ENCODE measurements at places on chromosomes 2 and 18.

DNA sequence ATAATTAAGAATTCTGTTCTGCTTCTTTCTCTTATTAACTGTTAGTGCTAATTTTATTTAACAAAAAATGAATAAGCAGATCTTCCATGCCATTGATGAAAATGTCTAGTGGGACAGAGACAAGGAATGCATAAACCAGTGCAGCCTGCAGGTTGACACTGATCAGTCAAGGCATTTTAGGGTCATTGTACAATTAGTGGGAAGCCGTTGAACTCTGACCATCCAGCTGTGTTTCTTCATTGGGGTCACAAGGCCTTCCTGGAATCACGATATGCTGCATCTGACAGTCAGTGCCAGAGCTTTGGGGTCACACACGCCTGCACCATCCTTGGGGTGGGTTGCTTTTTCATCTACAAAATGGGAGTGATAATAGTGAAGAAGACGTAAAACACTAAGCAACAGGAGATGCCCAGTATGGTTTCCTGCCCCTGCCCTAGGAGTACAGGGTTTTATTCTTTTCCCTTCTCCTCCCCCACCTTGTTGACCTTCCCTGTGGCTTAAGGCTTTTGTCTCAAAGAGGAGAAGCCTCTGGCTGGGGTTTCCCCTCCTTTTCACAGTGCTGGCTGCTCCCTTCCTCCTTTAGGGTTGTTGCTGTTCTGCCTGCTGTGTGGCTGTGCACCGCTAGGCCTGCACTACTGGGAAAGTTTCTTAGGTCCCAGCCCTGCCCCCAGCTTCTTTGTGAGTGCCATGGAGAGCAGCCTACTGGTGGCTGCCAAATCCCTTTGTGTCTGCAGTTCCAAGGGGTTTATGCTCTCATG lies 245.6 kb downstream of the TPGS2 start:
- DNase-seq: no peak

- DNase-seq: no peak
These were observed 145.2 kb upstream of the SYT4 start for GRCh38 chr18:43422518-43422917.

DNA sequence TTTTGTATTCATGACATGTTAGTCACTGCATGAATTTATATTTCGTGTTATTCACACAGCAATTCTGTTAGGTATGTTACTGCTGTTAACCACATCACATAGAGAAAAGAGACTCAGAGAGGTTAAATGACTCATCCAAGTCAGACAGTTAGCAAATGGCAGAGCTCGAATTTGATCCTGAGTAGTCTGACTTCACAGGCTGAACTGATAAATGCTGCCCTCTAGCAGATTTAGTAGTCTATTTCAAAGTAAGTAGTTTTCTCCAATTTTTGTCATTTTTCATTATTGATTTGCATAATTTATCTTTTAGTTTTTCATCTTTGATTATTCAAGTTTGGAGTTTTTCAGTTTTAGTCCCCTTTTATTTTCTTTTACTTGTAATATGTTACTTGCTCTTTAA lies 58.3 kb downstream of the WDR7 start:
- DNase-seq: no peak

GRCh38 chr2:125405816-125406215 lies 1250.1 kb upstream of the GYPC start:
- no peak for DNase-seq

DNA sequence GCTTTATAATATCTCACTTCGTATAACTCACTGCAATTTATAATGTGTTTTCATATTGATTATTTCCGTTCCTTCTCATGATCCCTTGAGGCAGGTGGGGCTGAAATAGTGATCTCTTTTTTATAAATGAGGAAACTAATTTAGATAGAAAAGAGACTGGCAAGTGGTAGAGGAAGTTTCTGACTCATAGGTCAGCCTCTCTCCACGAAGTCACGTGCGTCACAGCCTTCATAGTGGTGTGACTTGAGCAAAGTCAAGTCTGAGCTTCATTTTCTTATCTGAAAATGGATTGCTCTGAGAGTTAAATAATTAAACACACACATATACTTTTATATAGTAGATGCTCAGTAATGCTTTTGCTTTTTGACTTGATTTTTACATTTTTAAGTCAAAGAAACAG lies 19.9 kb downstream of the ABCG5 start:
- DNase-seq: no peak

GRCh38 chr2:119323459-119323858 lies 43.2 kb downstream of the C2orf76 start:
- DNase-seq: no peak

DNA sequence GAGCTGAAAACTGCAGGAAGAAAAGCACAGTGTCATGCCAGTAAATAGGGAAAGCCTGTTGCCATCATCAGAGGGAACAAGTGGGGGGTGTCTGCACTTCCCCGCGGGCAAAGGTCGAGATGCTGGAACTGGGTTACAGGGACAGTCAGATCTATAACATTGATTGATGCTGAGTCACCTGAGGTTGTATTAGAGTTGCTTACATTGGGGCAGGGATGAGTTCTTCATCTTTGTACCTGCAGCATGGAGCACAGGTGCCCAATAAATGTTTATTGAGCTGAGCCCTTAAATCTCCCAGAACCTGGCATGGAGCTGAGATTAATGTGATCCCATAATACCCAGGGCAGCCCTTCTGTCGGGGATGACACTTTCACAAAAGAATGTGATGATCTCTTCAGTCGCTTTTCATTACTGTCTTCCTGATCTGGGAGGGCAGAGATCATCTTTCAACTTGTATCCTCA lies 5.9 kb upstream of the RNF152 start:
- DNase-seq: no peak

- DNase-seq: no peak
These were observed 120.6 kb upstream of the SMAD7 start for GRCh38 chr18:49071317-49071716.

DNA sequence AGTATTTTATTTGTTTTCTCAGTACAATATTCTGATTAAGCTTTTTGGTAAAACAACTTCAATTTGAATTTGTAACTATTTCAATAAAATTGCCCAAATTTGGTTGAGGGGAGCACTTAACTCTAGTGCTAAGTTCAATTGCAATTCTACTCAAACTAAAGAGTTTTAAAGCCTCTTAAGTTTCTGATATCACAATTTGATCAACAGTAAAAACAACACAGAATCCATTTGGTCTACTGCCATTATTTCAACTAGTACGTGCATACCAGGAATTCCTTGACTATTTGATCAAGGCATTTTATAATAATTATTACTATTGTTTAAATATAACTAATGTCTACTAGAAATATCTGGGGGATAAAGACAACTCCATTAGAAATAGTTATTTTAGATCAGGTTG lies 150.9 kb downstream of the ROCK1 start:
- DNase-seq: no peak

- DNase-seq: no peak
These were observed 6.5 kb upstream of the LOXHD1 start for GRCh38 chr18:46663539-46663938.

- no peak for DNase-seq
These were observed 48.6 kb downstream of the RTTN start for GRCh38 chr18:70156886-70157285.

DNA sequence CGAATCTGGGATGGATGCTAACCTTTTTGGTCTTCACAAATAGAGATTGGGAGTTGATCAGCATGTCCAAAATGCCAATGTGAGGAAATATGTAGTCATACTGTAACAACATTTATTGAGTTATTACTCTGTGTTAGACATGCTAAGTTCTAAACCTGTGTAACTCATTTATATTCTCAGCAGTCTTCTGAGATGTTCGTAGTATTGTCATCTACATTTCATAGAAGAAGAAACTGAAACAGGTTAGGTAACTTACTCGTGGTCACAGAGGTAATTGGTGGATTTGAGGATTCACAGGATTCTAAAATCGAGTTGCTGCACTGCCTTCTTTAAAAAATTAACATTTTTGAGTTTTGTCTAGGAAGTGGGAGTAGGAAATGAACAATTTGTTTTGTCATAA lies 162.1 kb downstream of the UBE2E3 start:
- no peak for DNase-seq

- DNase-seq: no peak
These were observed 10.6 kb upstream of the FAM117B start for GRCh38 chr2:202624133-202624532.
